ENCODE measurements at places on chromosomes 7 and 10. TPM values are rescaled to one million over a fixed set of nuclear protein-coding genes. Genes with fewer than 3 reads are reported as not detected.

- DNase-seq = no peak
These were observed 217.3 kb downstream of the HERPUD2 start for GRCh38 chr7:35477609-35478008.

DNA sequence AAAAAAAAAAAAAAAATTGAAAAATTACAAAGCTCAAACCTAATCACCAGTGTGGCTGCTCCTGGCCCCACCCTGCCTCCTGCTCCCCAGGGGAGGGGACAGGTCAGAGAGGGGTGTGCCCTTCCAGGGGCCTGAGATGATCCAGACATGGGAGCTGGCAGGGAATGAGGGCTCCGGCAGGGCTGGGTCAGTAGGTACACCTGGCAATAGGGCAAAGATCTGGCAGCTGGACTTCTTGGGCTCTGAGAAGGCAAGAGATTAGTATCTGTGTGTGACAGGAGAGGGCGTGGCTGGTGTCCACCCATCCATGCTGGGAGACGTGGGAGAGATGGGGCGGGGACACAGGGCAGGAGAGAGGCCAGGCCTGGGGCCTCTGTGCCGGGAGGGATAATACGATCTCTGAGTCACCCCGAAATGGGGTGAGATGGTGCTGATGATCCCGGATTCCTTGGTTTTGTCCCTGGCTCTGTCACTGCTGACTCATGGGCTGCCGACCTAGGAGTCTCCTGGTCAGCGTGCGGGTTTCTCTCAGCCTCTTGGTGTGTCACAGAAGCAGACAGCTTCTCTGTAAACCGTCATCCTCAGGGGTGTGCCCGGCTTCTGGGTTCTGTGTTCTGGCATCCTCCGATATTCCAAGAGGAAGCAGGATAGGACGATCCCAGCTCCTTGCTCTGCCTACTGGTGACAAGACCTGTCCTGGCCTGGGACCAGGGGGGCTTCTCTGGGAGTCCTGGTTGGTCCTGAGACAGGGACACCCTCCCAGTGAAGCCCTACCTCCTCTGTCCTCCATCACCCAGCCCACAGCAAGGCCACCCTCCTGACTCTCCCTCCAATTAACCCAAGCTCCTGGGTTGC, 8.2 kb upstream of the CLDN4 start:
- DNase-seq = peak; percentile 100

DNA sequence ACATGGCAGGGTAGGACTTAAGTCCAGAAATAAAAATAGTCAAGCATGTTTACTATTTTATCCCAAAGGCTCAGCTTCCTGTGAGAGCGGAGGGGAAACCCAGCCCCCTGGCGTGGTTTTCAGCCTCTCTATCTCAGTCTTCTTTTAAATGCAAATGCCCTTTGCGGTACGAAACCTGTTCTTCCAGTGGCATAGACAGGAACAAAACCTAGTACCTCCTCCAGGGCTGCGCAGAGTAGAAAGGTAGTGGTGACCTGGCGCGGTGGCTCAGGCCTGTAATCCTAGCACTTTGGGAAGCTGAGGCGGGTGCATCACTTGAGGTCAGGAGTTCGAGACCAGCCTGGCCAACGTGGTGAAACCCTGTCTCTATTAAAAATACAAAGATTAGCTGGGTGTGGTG, 181.3 kb upstream of the FOXK1 start:
- DNase-seq = no peak

- peak; percentile 93 for DNase-seq
These were observed 65.4 kb upstream of the STEAP1B start for GRCh38 chr7:22565315-22565811.

- peak; percentile 93 for DNase-seq
These were observed 121.9 kb upstream of the AKR1E2 start for GRCh38 chr10:4704034-4704545.

PAX2 gene
- total RNA-seq = not detected

DNA sequence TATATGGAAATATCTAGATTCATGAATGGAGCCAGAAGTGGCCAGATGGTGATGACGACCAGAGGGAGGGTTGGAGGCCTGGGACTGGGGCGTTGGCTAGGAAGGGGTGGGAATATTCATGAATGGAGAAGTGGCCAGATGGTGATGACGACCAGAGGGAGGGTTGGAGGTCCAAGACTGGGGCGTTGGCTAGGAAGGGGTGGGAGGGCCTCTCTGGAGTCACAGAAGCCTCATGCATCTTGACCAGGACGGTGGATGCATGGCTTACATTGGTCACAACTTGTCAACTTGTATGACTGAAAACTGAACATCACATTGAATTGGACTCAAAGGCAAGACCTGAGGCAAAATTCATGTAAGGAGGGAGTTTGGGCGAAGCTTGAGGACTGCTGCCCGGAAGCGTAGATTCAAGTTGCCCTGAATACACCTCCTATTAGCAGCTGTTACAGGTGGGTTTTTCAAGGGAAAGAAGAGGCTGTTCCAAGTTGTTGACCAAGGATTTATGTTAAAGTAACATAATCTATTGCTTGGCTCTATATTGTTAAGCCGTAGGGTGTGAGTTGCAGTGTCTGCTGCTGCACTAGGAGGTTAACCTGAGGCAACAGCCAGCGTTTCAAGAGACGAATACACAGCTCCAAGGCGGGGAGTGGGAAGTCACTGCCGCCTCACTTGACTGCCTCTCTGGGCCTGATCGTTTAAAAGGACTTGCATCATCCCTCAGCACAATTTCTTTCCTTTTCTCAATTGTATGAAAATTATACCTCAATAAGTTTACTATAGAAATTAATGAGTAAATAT, 55.1 kb upstream of the FAM20C start:
- DNase-seq = no peak

NODAL gene
- total RNA-seq = not detected

TFPI2 gene
- 113 TPM for total RNA-seq

DNA sequence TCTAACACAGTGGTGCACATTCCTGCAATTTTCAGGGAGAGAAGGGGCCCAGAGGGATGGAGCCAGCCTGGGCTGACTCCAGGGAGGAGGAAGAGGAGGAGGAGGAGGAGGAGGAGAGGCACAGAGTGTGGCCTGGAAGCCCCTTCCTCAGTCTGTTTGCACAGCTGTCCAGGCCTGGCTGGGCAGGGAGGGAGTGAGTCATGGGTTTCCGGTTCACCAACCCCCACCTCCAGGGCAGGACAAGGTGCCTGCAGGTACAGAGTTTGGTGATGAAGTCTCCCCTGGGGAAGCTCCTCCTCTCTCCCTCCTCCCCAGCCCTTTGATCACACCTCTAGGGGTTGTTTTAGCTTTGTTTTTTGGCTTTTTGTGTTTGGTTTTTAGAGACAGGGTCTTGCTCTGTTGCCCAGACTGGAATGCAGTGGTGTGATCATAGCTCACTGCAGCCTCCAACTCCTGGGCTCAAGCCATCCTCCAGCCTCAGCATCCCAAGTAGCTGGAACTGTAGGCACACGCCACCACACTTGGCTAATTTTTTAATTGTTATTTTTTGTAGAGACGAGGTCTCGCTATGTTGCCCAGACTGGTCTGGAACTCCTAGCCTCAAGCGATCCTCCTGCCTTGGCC, 77.5 kb upstream of the CUX1 start:
- DNase-seq = peak; percentile 65

SH2D4B gene
- total RNA-seq = 0.06 TPM

DNA sequence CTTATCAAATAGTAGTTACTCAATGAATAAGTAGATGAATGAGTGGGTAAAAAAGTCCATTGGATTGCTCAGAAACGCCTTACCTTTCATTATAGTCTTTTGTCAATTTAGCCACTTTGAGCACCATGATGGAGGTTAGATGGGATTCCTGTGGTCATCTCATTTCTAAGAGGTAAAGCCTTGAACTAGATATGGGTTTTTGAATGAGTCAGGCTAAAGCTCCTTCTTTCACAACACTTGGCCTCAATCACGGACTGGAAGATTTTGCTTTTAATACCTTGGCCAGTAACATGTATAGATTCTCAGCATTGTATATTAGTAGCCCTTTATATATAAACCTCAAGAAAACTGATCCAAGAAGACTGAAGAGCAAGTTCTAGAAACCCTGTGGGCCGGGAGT, 99.7 kb upstream of the CCDC6 start:
- DNase-seq = peak; percentile 5

SPDYE2B gene
- not detected for total RNA-seq

GRCh38 chr7:21412957-21413356, 14.9 kb upstream of the SP4 start:
- DNase-seq = no peak

GRCh38 chr7:20299647-20300312, 30.9 kb upstream of the ITGB8 start:
- peak; percentile 27 for DNase-seq

- DNase-seq = no peak
These were observed 103.4 kb downstream of the PLXDC2 start for GRCh38 chr10:19919671-19920070.

DNA sequence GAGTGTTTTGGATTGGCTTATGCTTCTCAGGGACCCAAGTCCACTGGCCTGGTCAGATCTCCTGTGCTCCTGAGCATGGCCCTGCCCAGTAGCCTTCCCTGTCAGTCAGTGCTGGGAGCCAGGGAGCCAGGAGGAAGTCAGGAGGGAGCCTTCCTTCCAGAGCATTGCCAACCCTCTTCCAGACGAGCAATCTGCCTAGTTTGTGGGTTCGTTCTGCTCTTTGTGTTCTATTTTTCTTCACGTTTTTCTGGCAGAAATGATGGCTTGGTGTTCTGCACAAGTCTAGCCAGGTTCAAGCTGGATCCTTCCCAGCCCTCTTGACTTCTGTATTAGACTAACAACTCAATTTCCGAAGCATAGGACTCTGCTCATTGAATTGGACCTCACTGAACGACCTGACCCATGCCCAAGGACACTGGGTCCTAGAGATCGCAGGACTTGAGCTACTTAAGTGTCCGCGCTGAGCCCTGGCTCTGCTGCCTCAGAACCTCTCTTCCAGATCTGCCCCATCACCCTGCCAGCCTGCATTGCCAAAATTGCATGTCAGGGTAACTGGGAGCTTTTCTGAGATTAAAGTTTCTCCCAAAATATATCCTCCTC, 76.2 kb upstream of the MPP7 start:
- no peak for DNase-seq

AGFG2 gene
- 16.9 TPM for total RNA-seq

GRID1 gene
- total RNA-seq = not detected

- DNase-seq = no peak
These were observed 275.5 kb downstream of the FGFR2 start for GRCh38 chr10:121322776-121323175.

DNA sequence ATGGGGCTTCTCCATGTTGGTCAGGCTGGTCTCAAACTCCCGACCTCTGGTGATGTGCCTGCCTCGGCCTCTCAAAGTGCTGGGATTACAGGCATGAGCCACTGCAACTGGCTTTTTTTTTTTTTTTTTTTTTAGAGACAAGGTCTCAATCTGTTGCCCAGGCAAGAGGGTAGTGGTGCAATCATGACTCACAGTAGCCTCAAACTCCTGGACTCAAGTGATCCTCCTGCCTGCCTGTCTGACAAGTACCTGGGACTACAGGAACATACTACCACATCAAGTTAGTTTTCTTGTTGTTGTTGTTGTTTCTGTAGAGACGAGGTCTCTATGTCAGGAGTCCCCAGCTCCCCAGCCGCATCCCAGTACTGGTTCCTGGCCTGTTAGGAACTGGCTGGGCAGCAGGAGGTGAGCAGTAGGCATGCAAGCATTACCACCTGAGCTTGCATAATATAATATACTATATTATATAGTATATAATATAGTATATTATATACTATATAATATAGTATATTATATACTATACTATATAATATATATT, 55.7 kb downstream of the TPK1 start:
- peak; percentile 28 for DNase-seq

DNA sequence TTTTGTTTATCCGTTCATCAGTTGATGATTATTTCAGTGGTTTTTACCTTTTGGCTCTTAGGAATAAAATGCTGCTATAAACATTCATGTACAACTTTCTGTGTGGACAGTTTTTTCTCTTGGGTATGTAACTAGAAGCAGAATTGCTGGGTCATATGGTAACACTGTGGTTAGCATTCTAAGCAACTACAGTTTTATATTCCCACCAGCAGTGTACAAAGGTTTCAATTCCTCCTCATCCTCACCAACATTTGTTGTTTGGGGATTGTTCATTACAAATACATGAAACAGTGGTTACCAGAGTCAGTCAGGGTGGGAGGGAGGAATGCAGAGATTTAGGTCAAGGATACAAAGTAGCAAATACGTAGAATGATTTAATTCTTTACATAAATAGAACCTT, 97.0 kb downstream of the NPSR1 start:
- no peak for DNase-seq

OR6V1 gene
- not detected for total RNA-seq

CHAT gene
- total RNA-seq = not detected

Measured in Daoy (cell line).